Central memory CD8-positive, alpha-beta T cell (primary cell): ENCODE measurements at places on chromosomes 7 and 10.

DNA sequence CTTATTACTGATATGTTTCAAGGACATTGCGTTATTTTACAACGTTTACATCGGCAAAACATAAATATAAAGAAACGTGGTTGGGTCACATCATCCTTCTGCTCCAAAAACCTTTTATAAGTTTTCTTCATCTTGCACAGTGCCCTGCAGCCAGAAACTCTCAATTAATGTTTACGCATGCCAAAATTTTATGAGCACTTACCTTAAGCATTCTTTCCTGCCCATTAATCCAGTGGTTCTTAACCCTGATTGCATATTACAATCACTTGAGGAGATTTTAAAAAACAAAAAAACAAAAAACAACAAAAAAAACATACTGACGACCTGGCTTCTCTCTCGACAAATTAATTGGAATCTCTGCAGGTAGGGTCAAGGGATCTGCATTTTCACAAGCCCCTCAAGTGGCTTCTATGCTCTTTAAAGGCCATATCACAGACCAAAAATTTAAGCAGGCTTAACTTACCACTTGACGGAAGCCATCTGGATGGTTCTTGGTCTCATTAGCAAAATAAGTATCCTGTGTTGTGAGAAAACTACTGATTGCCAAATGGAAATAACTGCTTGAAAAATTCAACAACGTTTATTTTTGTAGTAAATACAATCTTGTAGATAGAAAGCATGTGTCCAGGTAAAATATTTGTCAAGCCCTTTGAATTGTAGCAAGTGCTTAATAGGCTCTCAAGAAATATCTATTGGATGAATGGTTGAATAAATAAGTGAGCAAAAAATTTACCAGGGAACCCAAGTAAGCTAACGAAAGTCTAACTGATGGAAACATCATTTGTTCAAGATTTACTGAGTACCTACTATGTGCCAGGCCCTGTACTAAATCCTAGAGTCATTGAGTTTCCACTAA lies 30.9 kb upstream of the SLC16A12 start:
- no peak for DNase-seq

GRCh38 chr7:134298902-134299683 lies 17.6 kb downstream of the SLC35B4 start:
- no peak for DNase-seq

DNA sequence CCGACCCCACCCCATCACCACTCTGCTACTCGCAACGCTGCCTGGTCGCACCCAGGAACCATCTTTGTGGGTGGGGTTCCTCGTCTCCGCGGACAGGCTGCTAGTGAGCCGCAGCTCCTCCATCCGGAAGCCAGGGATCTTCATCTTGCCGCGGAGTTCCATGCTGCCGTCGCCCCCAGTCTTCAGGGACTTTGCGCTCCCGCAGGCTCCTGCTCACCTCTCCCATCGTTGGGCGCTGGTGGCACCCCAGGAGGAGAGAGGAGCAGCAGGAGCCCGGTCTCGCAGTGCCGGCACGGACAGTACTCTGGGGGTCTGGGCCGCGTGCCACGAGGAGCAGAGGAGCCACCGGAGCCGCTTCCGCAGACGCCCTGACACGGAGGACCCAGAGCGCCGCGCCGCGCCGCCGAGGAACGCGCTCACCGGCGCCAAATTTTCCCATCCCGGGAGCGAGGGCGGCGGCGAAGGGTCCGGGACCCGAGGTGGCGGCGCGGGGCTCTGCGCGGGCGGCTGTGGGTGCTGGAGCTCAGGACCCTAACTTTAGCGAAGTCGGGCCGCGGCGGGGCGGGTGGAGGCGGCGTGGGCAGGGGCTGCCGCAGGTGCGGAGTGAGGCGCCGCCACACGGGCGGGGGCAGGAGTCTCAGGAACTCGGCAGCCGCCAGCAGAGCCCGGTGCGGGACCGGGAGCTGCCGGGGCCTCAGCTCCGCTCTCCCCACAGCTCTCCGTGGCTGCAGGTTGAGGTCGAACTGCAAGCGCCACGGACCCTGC lies 750.1 kb upstream of the SORCS1 start:
- DNase-seq, result no peak

DNA sequence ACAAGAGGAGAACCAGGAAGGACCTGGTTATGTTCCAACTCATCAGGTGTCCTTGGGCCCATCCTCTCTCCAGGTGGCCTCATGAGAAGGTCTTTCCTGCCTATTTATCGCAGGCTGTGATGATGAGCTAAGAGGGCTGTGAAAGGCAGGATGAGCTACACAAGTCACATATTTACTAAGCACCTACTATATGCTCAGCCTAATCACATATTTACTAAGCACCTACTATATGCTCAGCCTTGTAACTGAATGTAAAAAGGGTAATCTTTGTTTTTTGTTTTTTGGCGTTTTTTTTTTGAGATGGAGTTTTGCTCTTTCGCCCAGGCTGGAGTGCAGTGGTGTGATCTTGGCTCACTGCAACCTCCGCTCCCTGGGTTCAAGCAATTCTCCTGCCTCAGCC lies 44.2 kb upstream of the NPFFR1 start:
- DNase-seq, result no peak

- no peak for DNase-seq
These were observed 1.6 kb downstream of the BEND7 start for GRCh38 chr10:13526948-13527863.

DNA sequence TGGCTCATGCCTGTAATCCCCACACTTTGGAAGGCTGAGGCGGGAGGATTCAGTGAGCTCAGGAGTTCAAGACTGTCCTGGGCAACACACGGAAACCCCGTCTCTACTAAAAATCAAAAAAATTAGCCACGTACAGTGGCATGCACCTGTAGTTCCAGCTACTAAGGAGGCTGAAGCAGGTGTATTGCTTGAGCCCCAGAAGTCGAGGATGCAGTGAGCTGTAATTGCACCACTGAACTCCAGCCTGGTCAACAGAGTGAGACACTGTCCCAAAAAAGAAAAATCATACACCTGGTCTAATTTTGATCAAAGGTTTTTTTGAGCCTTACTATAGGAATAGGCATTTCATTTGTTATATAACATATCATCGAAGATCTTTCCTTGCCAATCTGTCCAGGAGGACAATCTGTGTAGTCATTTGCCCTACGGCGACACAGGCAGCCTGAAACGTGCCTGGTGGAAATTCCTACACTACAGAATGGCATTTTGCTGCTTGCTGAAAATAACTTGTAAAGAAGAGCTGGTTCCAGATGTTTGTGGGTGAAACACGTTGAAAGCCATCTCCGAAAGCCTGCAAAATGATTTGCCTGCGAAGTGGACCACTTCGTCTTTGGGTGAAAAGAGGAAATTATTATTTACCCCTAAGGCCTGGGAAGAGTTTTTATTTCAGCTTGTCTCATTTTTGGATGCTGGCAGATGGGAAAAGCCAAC lies 31.3 kb upstream of the GDI2 start:
- no peak for DNase-seq

- DNase-seq, result no peak
These were observed 139.4 kb upstream of the SHH start for GRCh38 chr7:155951554-155952158.

DNA sequence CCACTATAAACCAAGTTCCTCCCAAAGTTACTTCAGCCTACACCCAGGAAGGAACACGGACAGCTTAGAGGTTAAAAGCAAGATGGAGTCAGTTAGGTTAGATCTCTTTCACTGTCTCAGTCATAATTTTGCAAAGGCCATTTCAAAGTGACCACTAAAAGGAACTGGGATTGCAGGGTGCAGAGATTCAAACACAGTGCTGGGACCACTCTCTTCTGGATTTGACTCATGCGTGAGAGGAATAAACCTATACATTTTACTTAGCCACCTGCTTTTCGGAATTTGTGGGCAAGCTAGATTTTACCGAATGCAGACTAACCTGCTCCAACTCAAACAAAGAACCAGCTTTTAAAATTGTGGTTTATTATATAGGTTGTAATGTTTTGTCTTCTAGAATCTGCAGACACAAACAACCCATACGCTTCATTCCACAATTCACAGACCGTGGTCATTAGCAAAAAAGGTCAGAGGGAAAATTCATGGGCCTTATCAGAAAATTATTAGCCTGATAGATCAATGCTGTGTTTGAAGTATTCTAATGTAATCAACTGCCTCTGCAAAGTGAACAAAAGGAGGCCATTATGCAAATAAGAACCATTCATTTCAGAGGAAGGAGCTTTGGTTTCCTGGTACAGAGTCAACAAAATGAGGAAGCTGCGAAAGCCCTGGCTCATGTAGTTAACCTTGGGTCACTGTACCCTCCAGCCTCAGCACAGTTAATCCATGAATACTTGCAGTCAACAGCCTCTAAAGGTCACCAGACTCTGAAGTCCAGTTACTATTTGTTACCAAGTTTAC lies 342.7 kb upstream of the KLF6 start:
- no peak for DNase-seq

- no peak for DNase-seq
These were observed 81.9 kb upstream of the DYNC1I1 start for GRCh38 chr7:95690367-95690947.

DNA sequence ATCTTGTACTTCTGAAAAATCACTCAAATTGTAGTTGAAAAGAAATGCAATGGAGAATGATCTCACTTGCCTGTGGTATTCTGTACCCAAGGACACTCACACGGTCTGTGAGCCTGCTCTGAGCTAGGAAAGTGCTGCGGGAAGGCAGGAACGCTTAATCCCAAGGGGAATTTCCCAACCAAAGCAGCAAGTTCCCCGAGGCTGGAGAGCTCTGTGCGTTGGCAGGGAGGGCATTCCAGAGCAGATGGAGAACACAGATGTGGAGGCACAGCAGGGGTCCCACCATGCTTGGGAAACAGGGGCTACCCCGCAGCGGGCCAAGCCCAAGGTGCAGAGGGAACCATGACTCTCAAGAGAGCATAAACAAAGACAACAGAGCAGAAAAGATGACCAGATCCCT lies 13.6 kb downstream of the SVIL start:
- no peak for DNase-seq

DNA sequence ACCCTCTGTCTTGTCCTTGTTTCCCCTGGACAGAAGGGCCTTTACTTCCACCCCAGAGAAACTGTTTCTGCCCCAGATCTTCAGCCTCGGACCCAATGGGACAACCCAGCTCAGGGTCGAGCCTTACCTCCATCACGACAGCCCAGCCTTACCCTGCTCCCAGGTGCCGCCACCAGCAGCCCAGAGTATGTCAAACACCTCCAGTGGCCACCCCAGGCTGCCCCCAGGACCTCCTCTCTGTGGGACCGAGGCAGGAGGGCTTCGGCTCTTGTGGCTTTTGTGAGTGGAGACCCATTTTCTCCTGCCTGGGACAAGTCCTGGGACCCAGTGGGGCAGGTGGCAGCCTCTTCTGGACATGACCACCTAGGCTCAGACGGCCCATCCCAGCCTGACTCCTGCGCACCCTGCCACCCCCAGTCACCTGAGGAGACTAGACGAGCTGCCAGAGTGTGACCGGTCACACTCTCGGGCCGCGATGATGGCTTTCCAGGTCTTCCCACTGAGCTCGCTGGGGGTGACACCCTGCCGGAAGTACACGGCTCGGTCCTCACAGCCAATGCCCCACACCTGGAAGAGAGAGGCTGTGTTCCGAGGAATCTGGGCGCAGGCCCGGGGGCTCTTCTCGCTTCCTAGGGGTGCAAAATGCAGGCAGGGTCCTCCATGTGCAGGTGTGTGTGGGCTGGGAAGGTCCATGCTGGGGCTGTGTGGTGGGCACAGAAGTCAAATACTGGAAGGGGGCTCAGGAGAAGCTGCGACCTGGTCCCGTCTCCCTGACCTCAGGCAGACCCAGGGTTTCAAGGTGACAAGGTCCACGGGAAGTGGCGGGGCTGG lies 15.5 kb downstream of the TECPR1 start:
- no peak for DNase-seq

- DNase-seq, result no peak
These were observed 7.0 kb upstream of the LRIT2 start for GRCh38 chr10:84232376-84232775.

DNA sequence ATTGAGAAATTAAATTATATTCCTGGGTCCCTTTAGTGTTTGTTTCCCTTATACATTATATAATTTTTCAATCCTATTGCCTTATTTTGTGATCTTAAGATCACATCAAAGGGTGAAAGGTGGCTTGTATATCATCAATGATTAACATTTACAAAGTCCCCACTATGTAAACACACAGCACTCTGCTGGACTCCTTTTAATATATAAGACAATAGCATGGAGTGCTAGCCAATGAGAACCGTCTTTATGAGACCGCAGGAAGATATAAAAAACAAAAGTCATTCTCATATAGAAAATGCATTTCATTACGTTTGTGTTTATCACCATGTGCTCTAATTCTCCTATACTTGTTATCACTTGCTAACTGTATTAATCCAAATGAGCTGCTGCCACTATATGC lies 108.5 kb downstream of the HOXA1 start:
- DNase-seq, result no peak

DNA sequence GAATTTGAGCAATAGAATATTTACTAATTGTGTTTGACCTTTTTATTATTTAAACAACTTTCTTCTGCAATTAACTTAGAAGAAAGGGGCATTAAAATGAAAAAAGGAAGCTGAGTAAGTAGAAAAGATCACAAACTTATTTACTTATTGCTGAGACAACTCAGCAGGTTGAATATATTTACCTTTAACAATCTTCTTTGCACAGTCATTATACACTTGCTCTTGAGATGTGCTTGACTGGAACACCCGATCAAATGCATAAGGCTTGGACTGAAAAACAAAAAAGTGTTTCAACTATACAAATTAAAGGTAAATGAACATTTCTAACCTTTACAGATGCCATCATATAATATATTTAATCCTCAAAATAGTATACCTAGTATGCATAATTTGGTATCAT lies 7.9 kb downstream of the KIF5B start:
- no peak for DNase-seq

DNA sequence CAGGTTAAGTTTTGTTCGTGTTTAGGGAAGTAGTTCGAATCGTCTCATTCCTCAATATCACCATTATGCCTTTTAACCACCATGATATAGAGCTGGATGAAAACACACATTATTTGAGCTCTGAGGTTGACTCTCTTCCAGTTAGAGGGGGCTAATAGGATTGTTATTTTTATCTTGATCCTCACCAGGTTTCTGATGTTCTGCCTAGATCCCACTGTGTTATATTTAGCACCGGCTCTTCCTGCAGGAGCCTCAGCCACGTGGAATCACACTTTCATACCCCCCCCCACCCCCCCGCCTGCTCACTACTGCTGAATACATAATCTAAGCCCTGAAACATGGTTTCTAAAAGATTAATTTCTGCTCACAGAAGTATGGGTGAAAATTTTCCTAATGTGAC lies 88.3 kb downstream of the NRCAM start:
- no peak for DNase-seq

DNA sequence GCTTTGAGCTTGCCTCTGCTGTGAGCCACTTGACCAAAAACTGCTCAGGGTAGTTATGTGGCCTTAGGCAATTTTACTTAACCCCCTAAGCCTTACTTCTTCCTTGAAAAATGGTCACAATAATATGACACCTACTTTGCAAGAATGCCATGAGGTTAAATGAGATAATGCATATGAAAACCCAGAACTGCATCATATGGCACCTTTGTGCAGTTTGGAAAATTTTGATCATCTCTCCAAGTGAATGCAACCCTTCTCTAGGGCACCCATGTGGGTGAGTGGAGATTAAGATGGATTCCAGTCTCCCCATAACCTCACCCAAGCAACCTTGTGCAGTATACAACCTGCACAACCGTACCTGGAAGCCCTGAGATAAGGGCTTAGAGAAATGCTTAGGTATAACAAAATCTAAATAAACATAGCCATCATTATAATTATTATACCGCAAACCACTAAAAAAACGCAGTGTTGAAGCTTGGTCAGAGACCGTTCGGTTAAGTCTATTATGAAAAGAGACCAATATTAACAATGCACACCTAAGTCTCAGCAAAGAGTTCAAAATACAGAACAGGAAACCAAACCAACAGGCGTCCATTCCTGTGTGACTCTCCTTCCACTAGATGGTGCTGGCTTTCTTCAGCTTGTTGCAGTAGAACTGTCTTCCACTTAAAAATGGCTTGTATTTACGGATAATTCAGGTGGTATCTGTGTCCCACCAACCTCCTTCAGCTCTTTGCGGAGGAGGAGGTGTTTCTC lies 21.0 kb upstream of the ASB15 start:
- DNase-seq, result no peak
